ENCODE measurements at places on chromosomes 1 and 21. TPM values are rescaled to one million over a fixed set of nuclear protein-coding genes. Genes with fewer than 3 reads are reported as not detected.

FOXO6 gene
- polyA plus RNA-seq, result 2.1 TPM

ACKR1 gene
- polyA plus RNA-seq, result 0.50 TPM

EFCAB7 gene
- polyA plus RNA-seq, result 20.5 TPM

PRDM16 gene
- 6.4 TPM for polyA plus RNA-seq

IGSF5 gene
- polyA plus RNA-seq, result 0.96 TPM

IQGAP3 gene
- polyA plus RNA-seq, result 9.7 TPM

BSND gene
- polyA plus RNA-seq, result 5.9 TPM

RSPH1 gene
- polyA plus RNA-seq, result 15.1 TPM

LRRC53 gene
- 0.07 TPM for polyA plus RNA-seq

FAM43B gene
- 1.5 TPM for polyA plus RNA-seq

AMY1B gene
- not detected for polyA plus RNA-seq

AGO1 gene
- 17.4 TPM for polyA plus RNA-seq

FAM177B gene
- not detected for polyA plus RNA-seq

PCSK9 gene
- polyA plus RNA-seq, result 1.6 TPM

FAM72B gene
- polyA plus RNA-seq, result 4.3 TPM

CNST gene
- polyA plus RNA-seq, result 22.1 TPM

PCP4 gene
- polyA plus RNA-seq, result 17.1 TPM

TMEM125 gene
- polyA plus RNA-seq, result 13.7 TPM

C1orf50 gene
- 12.9 TPM for polyA plus RNA-seq

MCOLN2 gene
- polyA plus RNA-seq, result 0.58 TPM

SLC27A3 gene
- polyA plus RNA-seq, result 31.5 TPM
